Right ventricle myocardium inferior (tissue), 1 donor: ENCODE measurements at places on chromosomes 12 and 14. TPM values are rescaled to one million over a fixed set of nuclear protein-coding genes. Genes with fewer than 3 reads are reported as not detected.

DDN gene
- total RNA-seq, result 0.49 TPM

NELL2 gene
- total RNA-seq, result not detected

NTN4 gene
- total RNA-seq, result 74.5 TPM

DNA sequence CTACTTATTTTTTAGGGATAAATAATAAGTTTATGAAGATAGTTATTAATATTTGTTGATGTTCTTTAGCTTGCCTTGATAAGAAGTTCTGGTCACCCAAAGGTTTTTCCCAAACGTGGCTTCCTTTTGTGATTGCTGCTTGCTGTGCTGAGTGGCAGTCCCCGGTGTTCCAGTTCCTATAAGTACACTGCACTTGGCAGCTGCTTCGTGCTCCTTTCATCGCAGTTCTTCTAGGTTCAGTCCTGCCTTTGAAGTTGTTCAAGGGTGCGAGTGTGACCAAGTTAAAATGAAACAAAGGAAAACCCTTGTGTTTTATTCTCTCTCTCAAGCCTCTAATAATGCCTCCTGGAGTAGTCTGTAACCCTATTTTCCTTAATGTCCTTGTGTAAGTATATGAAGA lies 128.5 kb upstream of the ATF1 start:
- DNase-seq, result no peak

- DNase-seq, result no peak
Observed at GRCh38 chr12:26056335-26056734, 68.5 kb downstream of the BHLHE41 start.

DNA sequence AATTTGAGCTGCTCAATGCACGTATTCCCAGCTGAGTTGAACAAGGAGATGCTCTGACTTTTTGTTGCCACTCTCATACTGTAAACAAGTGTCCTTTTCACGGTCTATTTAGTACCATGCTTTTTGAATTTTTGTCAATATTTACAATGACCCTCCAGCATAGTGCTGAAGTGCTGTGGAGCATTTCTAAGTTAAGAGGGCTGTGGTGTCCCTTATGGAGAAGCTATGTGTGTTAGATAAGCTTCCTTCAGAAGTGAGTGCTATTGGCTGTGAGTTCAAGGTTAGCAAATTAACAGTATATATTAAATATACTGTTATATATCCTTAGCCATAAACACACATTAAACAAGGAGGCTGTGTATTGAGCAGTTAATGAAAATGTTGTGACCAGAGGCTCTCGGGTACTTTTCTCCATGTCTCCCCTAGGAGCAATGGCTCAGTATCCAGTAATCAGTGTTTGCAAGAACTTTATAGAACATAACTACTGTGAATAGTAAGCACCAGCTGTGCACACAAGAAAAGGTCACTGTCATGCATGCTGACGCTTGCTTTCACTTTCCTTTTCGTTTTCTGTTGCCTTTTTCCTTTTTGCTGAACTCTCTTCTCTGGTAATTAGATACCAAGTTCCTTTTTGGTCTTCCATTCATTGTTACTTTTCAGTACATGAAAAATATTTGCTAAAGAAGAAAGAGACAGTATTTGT lies 187.2 kb upstream of the NEDD1 start:
- no peak for DNase-seq

ANO4 gene
- 0.24 TPM for total RNA-seq

DNA sequence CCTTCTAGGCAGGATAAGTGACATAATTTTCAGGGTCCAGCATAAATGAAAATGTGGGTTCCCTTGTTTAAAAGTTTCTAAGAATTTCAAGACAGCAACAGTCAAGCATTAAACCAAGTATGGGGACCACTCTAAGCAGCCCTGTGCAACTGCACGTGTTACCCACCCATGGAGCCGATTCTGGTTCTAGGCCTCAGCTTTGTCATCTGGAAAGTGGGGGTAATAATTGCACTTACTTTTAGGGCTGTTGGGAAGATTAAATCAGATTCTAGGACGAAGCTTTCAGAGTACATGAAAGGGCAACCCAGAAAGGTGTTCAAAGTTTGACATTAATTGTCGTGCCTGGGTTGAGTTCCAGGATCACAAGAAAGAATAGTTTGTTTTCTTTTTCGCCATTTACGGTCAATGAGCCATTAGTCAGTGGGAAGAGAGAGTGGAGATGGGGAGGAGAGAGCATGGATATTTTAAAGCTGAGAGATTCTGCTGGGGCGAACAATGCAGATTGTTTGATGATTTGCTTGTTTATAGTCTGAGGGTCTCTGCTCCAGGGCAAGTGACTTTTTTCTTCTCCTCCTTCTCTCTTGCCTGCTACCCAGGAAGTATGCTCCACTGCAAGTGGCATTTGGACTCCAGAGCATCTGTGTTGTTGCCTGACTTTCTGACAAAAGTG lies 10.7 kb upstream of the PPFIBP1 start:
- no peak for DNase-seq

DNA sequence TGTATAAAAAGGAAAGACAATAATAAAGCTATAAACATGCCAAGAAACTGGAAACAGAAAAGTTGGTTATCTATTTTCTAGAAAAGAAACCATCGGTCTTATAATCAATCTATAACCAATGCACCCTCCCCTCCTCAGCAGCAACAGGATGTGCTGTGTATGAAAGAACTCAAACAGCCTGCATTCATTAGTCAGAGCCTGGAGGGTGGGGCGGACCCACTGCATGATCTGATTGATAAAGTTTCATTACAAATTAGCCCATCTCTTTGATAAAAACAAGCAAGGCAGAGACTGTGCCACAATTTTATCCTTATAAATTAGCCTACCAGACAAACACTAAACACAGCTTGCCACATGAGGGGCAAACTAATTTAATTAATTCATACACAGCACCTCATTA lies 448.1 kb downstream of the BCAT1 start:
- DNase-seq, result no peak
